ENCODE measurements at places on chromosomes 13 and 19.

DNA sequence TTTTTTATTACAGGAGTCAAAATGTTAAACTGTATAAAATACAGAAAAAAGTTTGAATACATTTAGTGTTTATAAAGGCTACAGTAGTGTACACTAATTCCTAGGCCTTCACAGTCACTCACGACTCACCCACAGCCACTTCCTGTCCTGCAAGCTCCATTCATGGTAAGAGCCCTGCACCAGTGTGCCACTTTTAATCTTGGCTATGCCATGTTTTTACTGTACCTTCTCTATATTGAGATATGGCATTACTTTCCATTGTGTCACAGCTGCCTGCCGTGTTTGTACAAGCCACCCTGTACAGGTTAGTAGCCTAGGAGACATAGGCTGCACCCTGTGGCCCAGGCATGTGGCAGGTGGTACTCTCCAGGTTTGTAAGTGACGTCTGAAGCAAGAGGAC is 32.1 kb downstream of the C1QTNF9 start:
- DNase-seq, result no peak

GRCh38 chr19:11033251-11033650 is 56.0 kb upstream of the LDLR start:
- no peak for DNase-seq

DNA sequence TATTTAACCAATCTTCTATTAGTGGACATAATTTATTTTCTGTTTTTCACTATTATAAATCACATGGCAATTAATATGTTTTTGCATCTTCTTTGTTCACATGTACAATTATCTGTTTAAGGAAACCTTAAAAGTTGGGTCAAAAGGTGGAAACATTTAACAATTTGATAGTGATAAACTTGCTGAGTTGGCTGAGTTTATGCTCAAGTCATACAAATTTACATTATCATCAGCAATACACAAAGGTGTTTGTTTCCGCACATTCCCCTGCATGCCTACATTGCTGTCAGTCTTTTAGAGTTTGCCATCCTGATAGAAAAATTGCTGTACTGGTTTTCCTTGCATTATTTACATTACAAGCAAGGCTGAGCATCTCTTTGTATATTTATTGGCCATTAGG is 139.5 kb downstream of the KCNRG start:
- DNase-seq, result no peak

GRCh38 chr19:55495646-55496349 is 7.6 kb downstream of the SSC5D start:
- no peak for DNase-seq

DNA sequence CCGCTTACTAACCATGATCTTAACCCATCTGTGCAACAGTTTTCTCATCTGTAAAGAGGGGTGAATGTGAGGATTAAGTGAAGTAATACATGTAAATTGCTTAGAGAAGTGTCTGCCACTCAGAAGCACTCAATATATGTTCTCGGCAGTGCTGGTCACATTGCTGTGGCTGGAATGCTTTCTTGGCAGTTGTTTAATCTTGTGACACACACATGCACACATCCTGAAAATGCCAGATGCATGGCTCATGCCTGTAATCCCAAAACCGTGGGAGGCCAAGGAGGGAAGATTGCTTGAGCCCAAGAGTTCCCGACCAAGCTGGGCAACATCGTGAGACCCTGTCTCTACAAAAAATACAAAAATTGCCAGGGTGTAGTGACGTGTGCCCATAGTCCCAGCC is 4.9 kb upstream of the DMKN start:
- no peak for DNase-seq

GRCh38 chr13:25860265-25860664 is 191.6 kb downstream of the SHISA2 start:
- DNase-seq, result no peak

GRCh38 chr19:4596033-4596904 is 36.8 kb upstream of the SEMA6B start:
- no peak for DNase-seq

- DNase-seq, result no peak
These were observed 223.5 kb upstream of the SLC10A2 start for GRCh38 chr13:103289681-103290080.

DNA sequence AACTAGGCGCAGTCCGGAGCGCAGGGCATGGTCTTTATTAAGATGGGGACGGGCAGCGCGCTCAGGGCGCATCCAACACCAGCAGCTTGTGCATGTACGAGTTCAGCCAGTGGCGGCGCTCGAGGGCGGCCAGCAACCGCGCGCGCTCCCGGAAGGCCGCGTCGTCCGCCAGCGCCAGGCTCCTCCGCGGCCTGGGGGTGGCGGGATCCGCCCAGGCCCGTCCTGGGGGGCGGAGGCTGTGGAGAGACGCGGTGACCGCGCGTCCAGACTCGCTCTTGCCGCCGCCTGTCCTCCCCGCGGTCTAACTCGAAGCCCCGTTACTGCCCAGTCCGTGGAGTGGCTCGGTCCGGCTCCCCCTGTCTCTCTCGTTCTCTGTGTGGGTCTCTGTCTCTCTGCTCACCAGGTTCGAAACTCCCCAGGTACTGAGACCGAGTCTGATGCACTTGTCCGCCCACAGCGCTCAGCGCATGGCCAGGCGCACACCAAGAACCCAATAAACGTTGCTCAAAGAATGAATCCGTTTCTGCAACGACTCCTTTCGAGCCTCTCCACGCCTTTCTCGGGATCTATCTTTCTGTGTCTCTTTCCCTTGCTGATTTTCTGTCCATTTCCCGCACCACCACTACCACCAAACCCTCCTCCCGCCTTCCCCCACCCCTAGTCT is 702 bp downstream of the PTH2 start:
- no peak for DNase-seq

DNA sequence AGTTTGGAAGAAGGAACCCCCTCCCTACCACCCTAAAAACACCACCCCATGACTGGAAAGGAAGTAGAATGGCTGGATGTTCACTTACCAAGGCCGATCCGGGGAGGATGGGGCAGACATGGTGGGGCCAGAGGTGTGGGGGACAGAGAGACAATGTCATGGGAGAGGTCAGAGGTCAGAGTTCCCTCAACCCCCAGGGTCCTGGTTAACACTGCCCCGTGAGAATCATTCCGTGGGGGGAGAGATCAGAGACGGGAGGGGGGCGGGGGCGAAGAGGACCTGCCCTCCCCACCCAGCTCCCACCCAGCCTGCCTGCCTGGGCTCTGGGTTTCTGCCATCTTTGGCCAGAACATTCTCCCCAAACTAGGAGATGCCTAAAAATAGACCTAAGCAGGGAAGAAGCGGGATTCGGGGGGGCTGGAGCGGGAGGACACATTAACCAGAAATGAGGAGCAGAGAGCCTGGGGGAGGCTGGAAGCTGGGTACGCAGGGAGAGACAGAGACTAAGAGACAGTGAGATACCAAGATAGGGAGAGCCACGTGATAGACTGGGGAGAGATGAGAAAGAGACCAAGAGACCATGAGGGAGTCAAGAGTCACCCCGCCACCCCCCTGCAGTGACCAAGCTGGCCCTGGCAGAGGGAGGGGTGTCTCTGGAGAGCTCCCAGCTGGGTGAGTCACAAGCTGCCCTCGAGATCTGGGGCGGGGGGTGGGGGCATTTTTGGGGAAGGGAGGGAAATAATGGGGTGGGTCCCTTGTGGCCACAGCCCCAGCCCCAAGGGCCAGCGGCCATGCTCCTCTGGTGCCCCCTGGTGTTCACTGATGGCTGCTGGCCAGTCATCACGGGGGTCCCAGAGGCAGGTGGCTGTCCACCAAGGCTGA is 6.1 kb upstream of the KANK2 start:
- DNase-seq, result peak; percentile 71

GRCh38 chr13:50800091-50800739 is 43.3 kb downstream of the DLEU7 start:
- no peak for DNase-seq

- DNase-seq, result no peak
These were observed 495 bp downstream of the KCNA7 start for GRCh38 chr19:49071860-49072547.

DNA sequence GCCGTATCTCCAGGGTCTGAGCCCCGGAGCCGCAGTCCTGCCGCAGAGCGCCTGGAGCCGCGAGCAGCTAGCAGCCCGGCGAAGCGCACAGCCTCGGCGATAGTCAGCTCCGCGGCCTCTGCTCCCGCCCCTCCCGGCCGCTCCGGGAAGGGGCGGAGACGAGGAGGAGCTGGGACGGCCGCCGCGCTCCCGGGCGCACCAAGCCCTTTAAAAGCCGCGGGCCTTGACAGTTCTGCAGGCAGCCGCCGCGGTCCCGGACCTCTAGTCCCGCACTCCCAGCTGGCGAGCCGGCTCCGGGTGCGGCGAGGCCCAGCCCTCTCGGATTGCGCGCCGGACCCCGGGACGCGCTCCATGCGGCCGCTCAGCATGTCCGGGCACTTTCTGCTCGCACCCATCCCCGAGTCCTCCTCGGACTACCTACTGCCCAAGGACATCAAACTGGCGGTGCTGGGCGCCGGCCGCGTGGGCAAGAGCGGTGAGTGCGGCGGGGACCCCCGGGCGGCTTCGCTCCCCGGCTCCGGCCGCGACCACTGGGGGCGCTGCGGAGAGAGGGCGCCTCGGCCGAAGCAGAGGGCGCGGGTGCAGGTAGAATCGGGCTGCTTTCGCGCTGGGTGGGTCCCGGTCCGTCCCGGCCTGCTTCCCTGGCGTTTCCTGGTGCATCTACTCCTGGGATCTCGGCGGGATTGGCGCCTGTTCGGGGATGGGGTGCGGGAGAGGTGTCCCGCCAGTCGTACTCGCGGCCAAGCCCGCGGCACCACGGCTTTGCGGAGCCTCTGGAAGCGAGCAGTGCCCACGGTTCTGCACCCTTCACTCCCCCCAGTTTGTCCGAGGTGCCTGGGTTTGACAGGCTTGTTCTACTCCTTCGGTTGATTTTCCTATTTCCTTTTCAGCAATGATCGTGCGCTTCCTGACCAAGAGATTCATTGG is at the start of gene RASL11A:
TSS of gene RASL11A (plus strand) at position 237 of the 927 bp plus-strand sequence. CDS start at position 352, 115 bp downstream.
- peak; percentile 69 for DNase-seq

DNA sequence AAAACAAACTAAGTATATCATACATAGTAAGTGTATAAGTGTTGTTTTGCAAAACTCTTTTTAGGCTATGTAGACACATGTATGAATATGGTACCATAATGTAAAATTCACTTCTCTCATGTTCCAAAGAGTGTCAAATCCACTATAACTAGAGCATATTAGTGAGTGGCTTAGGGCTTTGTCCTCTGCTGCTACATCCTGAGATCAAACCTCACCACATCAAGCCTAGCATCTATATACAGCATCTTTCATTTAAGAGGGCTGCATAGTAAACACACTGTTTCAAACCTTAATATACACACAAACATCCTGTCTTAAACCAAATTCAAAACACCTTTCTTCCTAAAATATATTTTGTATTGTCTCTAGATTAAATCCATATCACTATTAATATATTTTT is 38.7 kb downstream of the ELF1 start:
- no peak for DNase-seq
